ENCODE measurements at places on chromosomes 4 and X.
A peak's percentile ranks its signal among the peaks of the same experiment; 100 is the strongest.

GRCh38 chrX:149471397-149471796 lies 33.7 kb downstream of the IDS start:
- H3K36me3 ChIP-seq = no peaks in the 10 kb centered on the region
- H3K4me1 ChIP-seq = peaks cover 6% of the 10 kb centered on the region
- H3K4me3 ChIP-seq = no peak overlapping the region
- no peak overlapping the region for H3K27ac ChIP-seq
- DNase-seq = no peak
- no peaks in the 10 kb centered on the region for H3K27me3 ChIP-seq

- H3K36me3 ChIP-seq = no peaks in the 10 kb centered on the region
- peaks cover 32% of the 10 kb centered on the region for H3K4me1 ChIP-seq
- H3K27me3 ChIP-seq = no peaks in the 10 kb centered on the region
- peak within 1 kb of the TSS; percentile 41 for H3K27ac ChIP-seq
- peak; percentile 88 for DNase-seq
- H3K4me3 ChIP-seq = peak within 1 kb of the TSS; percentile 63
Observed at GRCh38 chrX:132488819-132489577, at the start of gene MBNL3. Gene MBNL3 (minus strand): TSS chrX:132489038. CDS start chrX:132439611, 49,427 bp downstream.

DNA sequence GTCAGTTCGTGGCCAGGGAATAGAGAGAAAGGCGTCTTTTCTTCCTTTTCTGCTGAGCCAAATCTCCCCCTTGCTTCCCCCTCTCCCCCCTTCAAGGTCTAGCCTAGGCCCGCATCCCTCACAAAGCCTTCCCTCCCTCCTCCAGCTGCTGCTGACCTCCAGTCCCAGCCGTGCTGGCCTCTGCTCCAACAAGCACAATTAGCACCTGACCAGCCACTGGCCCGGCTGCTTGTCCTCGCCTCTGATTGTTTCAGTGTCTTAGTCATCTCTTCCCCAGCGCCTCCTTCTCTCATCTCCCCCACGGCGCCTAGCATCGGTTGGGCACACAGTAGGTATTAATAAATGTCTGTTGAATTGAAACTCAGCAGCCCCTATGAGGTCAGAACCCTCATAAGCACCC lies 4.2 kb downstream of the ELF4 start:
- H3K4me3 ChIP-seq = no peak overlapping the region
- peaks cover 37% of the 10 kb centered on the region for H3K4me1 ChIP-seq
- H3K27ac ChIP-seq = peak overlapping the region; percentile 42
- H3K27me3 ChIP-seq = no peaks in the 10 kb centered on the region
- DNase-seq = no peak

DNA sequence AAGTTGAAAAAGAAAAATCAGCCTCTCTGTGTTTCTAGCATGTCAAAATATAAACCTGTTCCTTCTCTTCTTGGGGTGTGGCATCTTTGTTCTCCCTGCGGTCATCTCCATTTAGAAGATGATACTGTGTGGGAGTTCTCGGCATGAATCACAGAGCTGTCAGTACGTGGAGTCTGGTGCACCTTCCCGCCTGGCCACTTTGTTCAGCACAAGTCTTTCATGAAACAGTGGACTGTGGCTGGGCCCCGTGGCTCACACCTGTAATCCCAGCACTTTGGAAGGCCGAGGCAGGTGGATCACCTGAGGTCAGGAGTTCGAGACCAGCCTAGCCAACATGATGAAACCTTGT lies 166.5 kb downstream of the MAML3 start:
- H3K36me3 ChIP-seq = no peaks in the 10 kb centered on the region
- no peak overlapping the region for H3K4me3 ChIP-seq
- peaks cover 48% of the 10 kb centered on the region for H3K4me1 ChIP-seq
- no peak for DNase-seq

DNA sequence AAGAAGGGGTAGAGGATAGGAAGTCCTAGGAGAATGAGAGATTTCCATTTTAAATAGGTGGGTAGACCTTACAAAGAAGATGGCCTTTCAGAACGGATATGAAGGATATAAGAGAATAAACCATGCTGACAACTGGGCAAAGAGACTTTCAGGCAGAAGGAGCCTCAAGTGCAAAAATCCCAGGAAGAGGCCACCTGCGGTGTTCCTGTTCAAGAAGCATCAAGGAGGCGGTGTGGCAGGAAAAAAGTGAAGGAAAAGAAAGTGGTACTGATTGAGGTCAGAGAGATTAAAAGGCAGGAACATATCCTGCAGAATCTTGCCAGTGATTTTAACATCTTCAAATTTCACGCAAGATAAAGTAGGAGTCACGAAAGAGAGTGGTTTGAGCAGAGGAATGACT lies 172.0 kb downstream of the FSTL5 start:
- DNase-seq = no peak
- no peak overlapping the region for H3K4me3 ChIP-seq

DNA sequence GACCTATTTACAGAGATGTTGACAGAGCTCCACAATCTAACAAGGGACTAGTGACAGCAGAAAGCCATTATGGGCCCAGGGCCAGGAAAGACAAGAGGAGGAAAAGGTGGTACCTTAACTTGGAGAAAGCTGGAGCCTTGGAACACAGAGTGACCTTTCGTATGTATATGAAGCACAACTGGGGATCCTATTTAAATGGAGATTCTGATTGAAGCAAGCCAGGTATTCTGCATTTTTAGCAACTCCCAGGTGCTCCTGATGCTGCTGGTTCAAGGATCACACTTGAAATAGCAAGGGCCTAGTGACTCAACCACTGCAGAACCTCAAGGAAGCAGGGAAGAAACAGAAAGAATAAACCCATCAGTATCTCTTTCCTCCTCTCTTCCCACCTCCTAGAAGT lies 99.4 kb downstream of the TMEM47 start:
- H3K36me3 ChIP-seq = no peaks in the 10 kb centered on the region
- no peak overlapping the region for H3K27ac ChIP-seq
- no peaks in the 10 kb centered on the region for H3K4me1 ChIP-seq
- H3K27me3 ChIP-seq = no peaks in the 10 kb centered on the region
- no peak for DNase-seq

DNA sequence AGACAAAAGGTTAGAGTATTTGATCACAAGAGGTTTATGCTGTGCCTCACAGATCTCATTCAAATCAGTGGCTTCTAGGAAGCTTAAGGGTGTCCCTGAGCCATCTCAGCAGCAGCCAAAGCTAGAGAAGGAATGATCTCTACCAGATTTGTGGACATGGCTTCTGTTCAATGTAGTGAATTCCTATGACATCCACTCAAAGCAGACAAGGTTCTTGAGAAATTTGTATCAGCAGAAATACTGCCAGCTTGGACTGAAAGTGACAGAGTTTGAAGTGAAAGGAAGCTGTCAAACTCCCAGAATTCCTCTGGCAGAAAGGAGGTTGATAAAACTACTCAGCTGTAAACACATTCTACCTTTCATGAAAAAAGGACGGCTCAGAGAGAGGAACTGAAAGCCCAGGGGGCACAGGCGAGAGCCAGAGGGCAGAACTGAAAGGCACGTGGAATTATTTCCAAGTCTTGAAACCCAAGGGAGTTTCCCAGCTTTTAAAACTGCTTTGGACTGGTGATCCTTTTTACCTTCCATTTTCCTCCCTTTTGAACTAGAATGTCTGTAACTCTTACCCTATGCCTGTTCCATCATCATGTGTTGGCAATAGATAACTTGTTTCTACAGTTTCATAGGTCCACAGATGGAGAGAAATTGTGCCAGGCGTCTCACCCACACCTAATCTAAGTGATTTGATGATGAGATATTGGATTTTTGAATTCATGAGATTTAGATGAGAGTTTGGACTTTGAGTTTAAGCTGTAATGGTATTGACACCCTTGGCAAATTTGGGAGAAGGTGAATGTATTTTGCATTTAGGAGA lies 14.5 kb upstream of the MED14 start:
- peak; percentile 44 for DNase-seq
- no peak overlapping the region for H3K27ac ChIP-seq
- H3K4me3 ChIP-seq = 0 out of 2 replicates have a peak overlapping the region, but pooled peaks have one; percentile 8
- H3K36me3 ChIP-seq = no peaks in the 10 kb centered on the region

- H3K36me3 ChIP-seq = no peaks in the 10 kb centered on the region
- no peaks in the 10 kb centered on the region for H3K27me3 ChIP-seq
- DNase-seq = no peak
- H3K27ac ChIP-seq = no peak overlapping the region
Observed at GRCh38 chr4:159107203-159107925, 4.5 kb downstream of the RAPGEF2 start.

DNA sequence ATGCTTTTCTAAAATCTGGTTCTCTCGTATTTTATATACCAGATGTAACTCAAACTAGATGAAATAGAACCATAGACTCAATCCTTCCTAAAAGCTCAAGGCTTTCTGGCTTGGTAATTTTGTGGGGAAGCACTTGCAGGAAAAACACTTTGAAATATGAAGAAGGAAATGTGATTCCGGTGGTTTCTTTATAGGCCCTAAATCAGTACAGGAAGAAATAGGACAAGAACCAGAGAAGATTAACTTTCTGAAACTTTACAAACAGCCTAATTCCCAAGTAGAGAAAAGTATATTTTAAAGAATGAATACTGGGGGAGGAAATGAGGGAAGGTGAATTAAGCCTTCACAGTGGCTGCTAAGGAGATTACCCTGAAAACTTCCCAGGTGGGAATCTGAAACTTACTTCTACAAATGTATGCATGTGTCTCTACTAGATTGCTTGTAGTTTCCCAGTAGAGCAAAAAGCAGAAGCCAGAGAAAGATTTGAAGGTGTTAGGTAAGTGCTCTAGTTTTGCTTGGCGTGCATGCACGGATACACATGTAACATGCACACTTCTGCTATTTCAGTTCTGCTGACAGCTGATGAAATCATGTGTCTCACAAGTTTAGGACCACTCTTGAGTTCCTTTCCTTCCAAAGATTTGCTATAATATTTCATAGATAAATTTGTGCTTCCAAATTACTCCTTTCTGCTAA lies 92.1 kb downstream of the AFF1 start:
- H3K4me1 ChIP-seq = peaks cover 13% of the 10 kb centered on the region
- H3K27me3 ChIP-seq = no peaks in the 10 kb centered on the region
- H3K36me3 ChIP-seq = no peaks in the 10 kb centered on the region
- H3K27ac ChIP-seq = no peak overlapping the region
- no peak overlapping the region for H3K4me3 ChIP-seq

DNA sequence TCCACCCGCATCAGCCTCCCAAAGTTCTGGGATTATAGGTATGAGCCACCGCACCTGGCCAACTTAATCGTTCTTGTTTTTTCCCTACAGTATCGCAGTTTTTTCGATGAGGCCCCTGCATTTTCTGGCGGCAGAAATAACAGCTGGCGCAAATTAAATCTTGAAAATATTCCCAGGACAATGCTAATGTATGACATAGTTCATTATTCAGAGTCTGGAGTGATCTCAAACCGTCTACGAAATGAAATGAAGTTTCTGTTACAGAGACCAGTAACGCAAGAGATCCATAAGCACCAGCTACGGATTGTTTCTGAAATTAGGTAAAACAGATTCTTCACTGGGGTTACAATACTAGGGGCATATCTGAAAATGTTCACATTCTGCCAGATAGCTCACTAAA lies 27.3 kb downstream of the CXorf58 start:
- H3K36me3 ChIP-seq = no peaks in the 10 kb centered on the region
- no peaks in the 10 kb centered on the region for H3K4me1 ChIP-seq
- H3K4me3 ChIP-seq = no peak overlapping the region
- H3K27me3 ChIP-seq = no peaks in the 10 kb centered on the region
- H3K27ac ChIP-seq = no peak overlapping the region
- no peak for DNase-seq

- no peaks in the 10 kb centered on the region for H3K27me3 ChIP-seq
- no peak overlapping the region for H3K27ac ChIP-seq
- 0 out of 2 replicates have a peak, but pooled peaks cover 3% of the 10 kb centered on the region for H3K36me3 ChIP-seq
- H3K4me1 ChIP-seq = peaks cover 22% of the 10 kb centered on the region
- no peak overlapping the region for H3K4me3 ChIP-seq
Observed at GRCh38 chrX:120452131-120452530, 17.0 kb downstream of the LAMP2 start.

GRCh38 chr4:20181926-20182325 lies 69.8 kb upstream of the SLIT2 start:
- H3K27me3 ChIP-seq = no peaks in the 10 kb centered on the region
- no peaks in the 10 kb centered on the region for H3K4me1 ChIP-seq
- no peaks in the 10 kb centered on the region for H3K36me3 ChIP-seq
- H3K4me3 ChIP-seq = no peak overlapping the region
- no peak for DNase-seq
- no peak overlapping the region for H3K27ac ChIP-seq

- no peak overlapping the region for H3K27ac ChIP-seq
- no peaks in the 10 kb centered on the region for H3K27me3 ChIP-seq
- no peak overlapping the region for H3K4me3 ChIP-seq
- no peaks in the 10 kb centered on the region for H3K4me1 ChIP-seq
- no peaks in the 10 kb centered on the region for H3K36me3 ChIP-seq
- DNase-seq = no peak
Observed at GRCh38 chr4:85812776-85813175, 337.8 kb downstream of the ARHGAP24 start.

GRCh38 chrX:10052906-10053625 lies 85.9 kb downstream of the CLDN34 start:
- no peak overlapping the region for H3K4me3 ChIP-seq
- no peak for DNase-seq
- H3K36me3 ChIP-seq = no peaks in the 10 kb centered on the region
- H3K27ac ChIP-seq = no peak overlapping the region
- no peaks in the 10 kb centered on the region for H3K27me3 ChIP-seq

- peaks cover 22% of the 10 kb centered on the region for H3K36me3 ChIP-seq
- peaks cover 69% of the 10 kb centered on the region for H3K4me1 ChIP-seq
- H3K27me3 ChIP-seq = no peaks in the 10 kb centered on the region
- H3K4me3 ChIP-seq = peak overlapping the region; percentile 32
- peak overlapping the region; percentile 80 for H3K27ac ChIP-seq
- peak; percentile 55 for DNase-seq
Observed at GRCh38 chr4:56425518-56425917, 9.9 kb downstream of the PPAT start.

DNA sequence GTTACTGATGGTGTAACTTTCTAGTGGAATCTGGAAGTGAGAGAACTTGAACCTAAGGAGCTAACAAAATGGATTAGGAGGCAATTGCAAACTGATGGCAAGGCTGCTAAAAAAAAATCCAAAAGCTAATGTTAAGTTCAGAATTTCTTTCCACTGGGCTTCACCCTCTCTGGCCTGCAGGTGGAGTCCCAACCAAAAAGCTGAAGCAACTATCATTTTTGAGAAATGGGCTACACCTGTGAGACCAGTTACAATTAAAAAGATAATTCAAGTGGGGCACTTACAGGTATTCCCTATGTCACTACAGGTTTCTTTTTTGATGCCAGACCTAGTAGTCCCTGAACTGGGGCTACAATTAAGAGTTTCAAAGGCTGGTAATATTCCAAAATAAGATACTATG lies 142.1 kb upstream of the FTHL17 start:
- H3K36me3 ChIP-seq = no peaks in the 10 kb centered on the region
- H3K27ac ChIP-seq = no peak overlapping the region
- H3K4me1 ChIP-seq = no peaks in the 10 kb centered on the region
- no peaks in the 10 kb centered on the region for H3K27me3 ChIP-seq

- no peak for DNase-seq
- H3K36me3 ChIP-seq = no peaks in the 10 kb centered on the region
- H3K4me3 ChIP-seq = no peak overlapping the region
Observed at GRCh38 chrX:155434906-155435743, 23.3 kb downstream of the F8A3 start.

DNA sequence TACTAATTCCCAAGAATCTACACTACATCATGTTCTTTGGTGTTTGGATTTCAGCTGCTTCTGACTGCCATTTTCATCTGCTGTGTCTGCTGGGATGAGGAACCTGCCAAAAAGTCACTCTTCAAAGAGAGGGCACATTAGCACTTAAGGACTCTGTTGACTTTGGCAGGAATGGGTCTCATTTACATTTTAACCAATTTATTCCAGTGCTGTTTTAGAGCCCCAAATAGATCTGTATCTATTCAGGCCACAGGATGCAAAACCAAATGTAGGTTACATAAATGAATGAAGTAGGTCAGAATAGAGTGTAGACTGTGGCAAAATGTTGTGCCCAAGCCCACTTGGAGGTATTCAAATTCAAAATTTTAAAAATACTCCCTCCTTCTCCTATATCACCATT lies 14.4 kb downstream of the TXK start:
- DNase-seq = no peak
- H3K4me1 ChIP-seq = no peaks in the 10 kb centered on the region
- H3K27ac ChIP-seq = no peak overlapping the region
- H3K27me3 ChIP-seq = no peaks in the 10 kb centered on the region

All from Karpas-422 (cell line).